ENCODE measurements at places on chromosomes 3 and 15.

DNA sequence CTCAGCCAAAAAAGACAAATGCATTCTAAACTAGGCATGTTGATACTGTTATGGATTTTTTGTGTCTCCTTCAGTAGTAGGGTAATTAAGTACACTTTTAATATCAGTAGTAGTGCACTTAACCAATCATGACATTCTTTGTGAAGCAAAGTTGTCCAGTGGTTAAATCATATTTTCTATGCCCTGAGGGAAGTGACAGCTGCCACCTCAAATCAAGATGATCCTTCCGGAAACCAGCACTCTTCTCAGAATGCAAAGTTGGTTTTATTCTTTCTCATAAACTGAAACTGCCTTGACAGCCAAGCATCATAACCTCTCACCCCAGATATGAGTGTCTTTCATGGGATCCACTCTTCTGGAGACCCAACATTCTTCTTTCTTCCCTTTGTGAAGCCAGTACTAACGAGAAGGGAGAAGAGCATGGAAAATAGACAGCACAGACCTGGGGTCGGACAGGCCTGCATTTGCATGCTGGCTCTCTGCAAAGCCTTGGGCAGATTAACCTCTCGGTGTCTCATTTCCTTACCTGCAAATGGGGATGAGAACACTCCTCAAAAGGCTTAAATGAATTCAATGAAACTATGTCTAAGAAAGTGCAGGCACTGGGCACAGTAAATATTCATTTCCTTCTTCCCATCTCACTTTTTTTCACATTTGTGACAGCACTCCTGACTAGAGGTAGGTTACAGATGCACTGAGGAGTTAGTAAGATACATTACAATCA is 13.2 kb downstream of the AAGAB start:
- no peak for DNase-seq

GRCh38 chr3:53069422-53070068 is 23.7 kb upstream of the SFMBT1 start:
- no peak for DNase-seq

DNA sequence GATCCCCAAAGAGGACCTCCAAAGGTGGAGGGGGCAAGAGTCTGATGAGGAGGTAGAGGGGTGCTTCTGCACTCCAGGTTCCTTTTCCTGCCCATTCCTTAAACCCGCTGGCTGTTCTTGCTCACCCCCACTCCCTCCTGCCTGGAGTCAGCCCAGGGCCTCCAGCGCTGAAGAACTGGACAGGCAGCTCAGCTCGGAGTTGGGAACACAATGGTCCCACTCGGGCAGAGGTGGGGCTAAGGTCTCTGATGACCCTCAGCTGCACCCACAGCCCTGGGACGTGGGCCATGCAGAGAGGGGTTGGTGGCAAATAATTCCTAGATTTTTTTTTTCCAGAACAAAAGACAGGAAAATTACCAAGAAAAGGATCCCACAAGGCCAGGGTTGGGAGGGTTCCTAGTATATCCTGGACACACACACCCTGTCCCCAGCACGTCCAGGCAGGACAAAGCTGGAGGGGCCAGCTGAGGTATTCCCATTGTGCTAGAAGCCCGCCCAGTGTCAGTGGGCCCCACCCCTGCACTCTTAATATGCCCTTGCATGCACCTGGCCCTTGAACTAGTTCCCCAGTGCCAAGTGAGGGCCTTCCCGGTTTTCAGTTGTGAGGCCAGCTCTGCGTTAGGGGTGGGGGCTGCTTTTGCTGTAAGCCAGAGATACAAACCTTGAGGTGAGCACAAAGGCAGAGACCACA is 22.1 kb upstream of the IP6K2 start:
- DNase-seq, result no peak

DNA sequence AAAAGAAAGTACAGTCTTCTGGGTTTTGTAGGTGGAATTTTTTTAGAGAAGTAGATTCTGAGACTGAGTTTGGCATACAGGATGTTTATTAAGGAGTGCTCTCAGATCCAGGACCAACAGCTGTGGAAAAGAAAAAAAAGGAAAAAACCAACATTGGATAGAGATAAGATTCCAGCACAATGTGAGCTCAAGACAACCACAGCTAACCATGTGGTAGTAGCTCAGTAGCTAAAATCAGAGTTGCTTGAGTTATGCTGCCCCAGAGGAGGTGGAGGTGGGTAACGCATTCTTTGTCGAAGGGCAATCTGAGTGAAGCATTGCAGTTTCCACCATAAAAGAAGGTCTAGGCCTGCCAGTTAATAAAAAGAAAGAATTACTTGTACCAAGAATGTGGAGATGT is 904.3 kb downstream of the NSUN3 start:
- no peak for DNase-seq

DNA sequence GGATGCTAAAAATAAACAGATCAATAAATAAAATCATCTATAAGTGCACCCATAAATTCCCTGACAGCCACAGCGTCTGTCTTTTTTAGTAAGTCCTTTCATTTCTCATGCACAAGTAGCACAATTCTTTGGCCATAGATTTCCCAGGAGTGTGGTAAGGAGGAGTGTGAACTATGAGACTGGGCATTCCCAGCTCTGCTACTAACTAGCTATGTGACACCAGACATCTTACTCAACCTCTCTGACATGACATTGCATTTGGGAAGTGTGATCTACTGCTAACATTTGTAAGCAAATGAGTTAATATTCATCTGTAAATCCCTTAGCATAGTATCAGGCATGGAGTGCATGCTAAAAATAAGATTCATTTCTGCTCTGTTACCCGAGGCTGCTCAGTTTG is 301.7 kb downstream of the NTRK3 start:
- peak; percentile 75 for DNase-seq

GRCh38 chr3:127529346-127530188 is 61.0 kb downstream of the TPRA1 start:
- DNase-seq, result no peak

GRCh38 chr3:108051005-108051404 is 39.8 kb downstream of the CD47 start:
- no peak for DNase-seq

GRCh38 chr3:170632780-170633179 is 46.9 kb upstream of the SLC7A14 start:
- DNase-seq, result peak; percentile 86

- no peak for DNase-seq
These were observed 19.4 kb upstream of the NFKBIZ start for GRCh38 chr3:101829874-101830273.

- no peak for DNase-seq
These were observed 6.6 kb downstream of the HTR3C start for GRCh38 chr3:184059424-184059823.

GRCh38 chr3:15159501-15160136 is 46.4 kb upstream of the CAPN7 start:
- DNase-seq, result no peak

DNA sequence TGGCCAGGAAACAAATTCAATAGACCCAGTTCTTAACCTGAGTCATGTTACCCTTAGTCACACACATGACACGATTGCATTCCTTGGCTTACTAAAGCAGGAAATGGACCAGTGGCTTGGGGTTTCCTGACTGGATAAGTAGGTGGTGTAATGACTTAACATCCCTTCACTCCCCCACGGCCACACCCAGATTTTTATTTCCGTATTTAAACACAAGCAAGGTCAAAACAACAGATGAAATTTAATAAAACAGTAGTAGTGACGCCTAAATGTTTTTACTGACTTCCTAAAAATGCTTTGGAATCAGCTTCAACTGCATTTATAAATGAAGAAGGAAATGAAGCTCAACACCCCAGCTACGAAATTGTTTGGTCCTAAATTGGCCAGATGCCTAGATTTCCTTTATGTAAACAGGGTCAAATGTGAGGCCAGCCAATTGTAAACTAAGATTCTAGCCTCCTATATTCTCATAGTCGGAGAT is 324.3 kb downstream of the CHST2 start:
- peak; percentile 94 for DNase-seq

DNA sequence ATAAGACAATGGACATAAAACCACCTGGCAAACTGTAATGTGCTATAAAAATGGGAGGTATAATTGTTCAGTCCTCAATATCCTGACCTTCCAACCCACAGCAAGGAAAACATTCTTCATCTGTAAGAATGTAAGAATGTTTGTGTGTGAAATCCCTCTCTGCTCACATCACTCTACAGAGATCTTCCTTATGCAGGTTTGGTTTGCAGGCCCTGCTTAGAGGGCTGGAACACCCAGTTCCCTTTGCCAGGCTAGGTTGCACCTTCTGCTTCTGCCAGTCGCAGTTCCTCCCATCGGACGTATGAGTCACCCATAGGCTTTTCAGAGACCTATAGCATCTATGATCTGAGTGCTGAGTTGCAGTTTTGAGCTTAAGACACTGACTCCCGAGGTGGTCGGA is 24.1 kb upstream of the MINAR1 start:
- no peak for DNase-seq

DNA sequence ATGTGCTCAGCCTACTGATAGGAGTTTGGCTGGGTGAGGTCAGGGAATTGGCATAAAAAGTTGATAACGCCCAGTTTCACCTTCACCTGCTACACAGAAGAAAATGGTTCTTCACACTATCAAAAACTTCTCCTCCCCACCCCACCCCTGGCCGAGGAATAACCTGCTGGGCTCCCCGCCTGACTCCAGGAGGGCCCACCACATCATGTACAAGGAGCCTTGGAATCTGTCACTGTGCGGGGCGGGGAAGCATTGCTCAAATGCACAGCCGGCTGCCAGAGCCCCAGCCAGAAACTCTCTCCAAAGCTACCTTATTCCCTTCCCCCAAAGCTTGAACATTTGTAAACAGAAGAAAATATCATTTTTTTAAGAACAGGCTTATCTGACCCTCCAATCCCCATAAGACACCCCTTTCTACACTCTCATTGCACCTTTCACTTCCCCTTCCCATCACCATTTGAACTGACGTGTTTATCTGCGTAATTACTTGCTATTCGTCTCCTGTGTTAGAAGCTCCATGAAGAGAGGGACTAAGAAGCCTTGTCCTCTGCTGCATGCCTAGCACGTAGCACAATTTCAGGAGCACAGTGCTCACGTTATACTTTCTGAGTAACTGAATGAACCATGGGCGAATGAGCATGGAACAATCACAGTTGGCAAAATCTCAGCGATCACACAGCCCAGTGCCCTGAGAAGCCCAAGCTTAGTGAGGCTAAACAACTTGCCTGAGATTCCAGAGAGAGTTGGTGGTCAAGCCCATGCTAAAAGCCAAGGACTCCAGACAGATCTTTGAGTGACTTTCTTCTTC is 82.9 kb downstream of the HES1 start:
- DNase-seq, result no peak

GRCh38 chr3:41679374-41679773 is 282.5 kb downstream of the ULK4 start:
- DNase-seq, result peak; percentile 59

GRCh38 chr3:73727117-73727821 is 102.5 kb upstream of the PDZRN3 start:
- peak; percentile 93 for DNase-seq

GRCh38 chr15:33069161-33069560 is 125.4 kb downstream of the FMN1 start:
- no peak for DNase-seq

- no peak for DNase-seq
These were observed 157.0 kb upstream of the FRMD4B start for GRCh38 chr3:69542805-69543429.
